ENCODE measurements at places on chromosomes 4 and X.

DNA sequence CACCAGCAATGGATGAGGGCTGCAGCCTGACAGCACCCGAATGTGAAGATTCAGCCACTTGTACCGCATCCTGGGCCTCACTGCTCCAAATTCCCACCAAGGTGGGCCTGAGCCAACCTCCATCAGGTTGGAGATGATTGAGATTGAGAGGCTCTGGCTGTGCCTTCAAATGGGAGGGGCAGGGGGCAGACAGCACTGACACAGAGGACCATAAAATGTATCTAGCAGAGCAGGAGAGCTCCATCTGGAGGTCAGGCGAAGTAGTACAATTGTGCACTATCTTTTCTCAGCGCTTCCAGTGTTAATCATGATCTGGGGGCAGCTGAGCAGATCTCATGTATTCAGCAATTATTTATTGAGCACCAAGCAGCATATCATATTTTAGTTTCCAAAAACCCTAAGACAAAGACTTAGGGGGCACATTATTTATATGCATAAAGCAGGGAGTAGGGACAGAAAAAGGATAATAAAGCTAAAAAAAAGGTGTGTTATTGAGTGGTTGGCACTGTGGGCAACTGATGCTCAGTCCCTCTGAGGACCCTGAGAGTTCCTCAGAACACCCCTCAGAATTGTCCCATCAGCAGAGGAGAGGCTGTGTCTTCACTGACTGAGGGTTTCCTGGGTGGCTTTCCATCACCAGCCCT is 31.6 kb upstream of the C1QTNF7 start:
- DNase-seq = peak; percentile 65

DNA sequence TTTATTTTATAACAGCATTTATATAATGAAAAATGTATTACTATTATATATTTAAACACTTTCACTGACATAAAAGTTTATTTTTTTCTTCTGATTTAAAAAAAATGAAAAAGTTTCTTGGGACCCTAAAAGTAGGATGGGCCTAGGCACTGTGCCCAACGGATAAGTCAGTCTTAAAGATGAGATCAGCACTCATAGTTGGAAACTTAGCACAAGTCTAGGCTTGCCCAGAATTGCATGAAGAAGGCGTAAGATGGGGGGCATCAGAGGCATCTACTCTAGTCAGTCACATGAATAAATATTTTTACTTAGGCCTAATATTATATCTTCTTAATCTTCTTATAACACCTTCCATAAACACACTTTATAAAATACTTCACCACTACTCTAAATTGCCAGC is 306.7 kb upstream of the GRID2 start:
- DNase-seq = no peak

GRCh38 chr4:36283912-36284465 is 2.6 kb downstream of the DTHD1 start:
- DNase-seq = no peak

DNA sequence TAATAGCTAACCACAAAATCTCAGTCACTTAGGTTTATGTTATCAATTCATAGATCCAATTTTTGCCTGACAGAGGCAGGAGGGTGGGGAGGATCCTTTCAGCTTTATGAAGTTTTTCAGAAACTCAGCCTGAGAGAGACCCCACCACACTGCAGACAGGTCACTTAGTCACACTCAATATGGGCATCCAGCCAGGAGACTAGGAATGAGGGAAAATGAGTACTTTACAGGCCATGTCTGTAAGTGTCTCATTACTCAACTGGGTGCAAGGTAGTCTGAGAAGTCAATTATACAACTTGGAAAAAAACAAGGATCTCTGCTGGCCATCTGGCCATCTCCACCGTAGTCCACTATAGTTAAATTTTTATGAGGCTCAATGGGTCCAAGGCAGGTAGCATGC is 365.9 kb downstream of the INPP4B start:
- DNase-seq = no peak

DNA sequence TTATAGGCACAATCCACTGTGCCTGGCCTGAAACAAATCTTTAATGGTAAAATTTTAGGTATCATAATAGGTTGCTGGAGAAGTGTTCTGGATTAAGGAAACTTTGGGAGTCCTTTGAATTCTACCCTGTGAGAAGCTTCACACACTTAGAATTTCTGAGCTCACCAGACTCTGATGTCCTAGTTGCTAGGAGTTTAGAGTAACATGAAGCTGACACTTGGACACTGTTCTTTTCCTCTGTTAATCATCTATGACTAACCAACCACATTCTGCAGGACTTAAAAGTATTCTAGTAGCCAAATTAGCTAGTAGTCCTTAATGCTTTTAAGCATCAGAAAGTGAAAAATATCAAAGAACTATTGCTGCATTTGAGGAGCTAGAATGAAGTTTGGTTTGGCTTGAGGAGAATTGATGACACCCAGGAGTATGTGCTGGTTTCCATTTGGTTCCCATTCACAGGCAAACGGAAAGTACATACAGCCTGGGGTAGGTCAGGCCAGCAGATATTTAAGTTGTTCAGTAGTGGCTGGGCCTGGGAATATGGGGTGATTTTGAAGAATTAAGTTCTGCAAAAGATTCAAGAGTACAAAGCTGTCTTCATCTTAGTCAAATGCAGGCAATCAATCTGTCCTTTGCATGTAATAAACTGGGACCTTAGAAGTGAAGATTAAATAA is 38.8 kb upstream of the IGFBP7 start:
- DNase-seq = no peak

GRCh38 chr4:67218883-67219282 is 326.4 kb downstream of the CENPC start:
- DNase-seq = no peak

GRCh38 chr4:5662555-5662954 is 45.8 kb downstream of the EVC2 start:
- DNase-seq = no peak

- DNase-seq = no peak
Measured at GRCh38 chr4:58502839-58503238, 1392.7 kb upstream of the IGFBP7 start.

DNA sequence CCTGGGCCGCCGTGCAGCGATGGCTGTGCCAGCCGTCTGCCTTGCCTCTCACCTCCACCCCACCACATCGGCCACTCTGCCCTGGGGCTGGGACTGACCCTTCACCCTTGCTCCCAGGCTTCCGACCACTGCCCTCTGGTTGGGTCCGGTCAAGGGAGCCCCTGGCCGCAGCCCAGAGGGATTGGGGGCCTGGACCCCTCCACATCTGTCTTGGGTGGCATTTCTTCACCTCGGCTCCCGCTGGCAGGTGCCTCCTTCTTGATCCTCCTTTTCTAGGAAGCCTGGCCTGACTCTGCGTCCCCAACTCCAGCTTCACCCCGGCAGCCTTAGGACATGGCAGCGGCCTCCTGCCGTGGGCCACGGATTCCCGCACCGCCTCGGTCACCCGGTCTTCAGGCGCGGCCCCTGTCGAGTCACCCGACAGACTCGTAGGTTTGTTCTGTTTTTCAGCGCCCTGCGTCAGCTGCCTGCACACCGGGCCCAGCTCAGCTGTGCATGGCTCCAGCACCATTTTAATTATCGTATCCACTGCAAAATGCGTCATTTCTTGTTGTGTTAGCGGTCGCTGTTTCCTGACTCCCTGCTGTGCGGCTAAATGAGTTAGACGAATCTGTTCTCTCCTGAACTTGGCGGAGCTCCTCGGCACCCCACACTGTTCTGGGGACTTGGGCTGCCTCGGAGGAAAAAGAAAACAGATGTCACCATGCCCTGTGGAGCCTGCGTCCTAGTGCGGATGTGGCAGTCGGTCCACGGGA is 124.0 kb downstream of the FAM53A start:
- DNase-seq = no peak

GRCh38 chrX:54452920-54453319 is 12.7 kb downstream of the TSR2 start:
- DNase-seq = no peak

- peak; percentile 75 for DNase-seq
Measured at GRCh38 chr4:154164931-154165839, 326.4 kb downstream of the DCHS2 start.

GRCh38 chrX:69412661-69413060 is 91.5 kb upstream of the NALF2 start:
- DNase-seq = no peak

DNA sequence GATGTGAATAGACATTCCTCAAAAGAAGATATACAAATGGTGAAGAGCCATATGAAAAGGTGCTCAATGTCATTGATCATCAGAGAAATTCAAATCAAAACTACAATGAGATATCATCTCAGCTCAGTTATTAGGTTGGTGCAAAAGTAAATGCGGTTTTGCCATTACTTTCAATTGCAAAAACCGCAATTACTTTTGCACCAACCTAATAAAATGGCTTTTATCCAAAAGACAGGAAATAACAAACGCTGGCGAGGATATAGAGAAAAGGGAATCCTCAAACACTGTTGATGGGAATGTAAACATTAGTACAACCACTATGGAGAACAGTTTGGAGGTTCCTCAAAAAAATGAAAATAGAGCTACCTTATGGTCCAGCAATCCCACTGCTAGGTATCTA is 5.1 kb downstream of the CLIC2 start:
- no peak for DNase-seq

- no peak for DNase-seq
Measured at GRCh38 chr4:10694151-10694827, 9.7 kb upstream of the CLNK start.

GRCh38 chr4:158259955-158260575 is 49.8 kb downstream of the TMEM144 start:
- peak; percentile 19 for DNase-seq

DNA sequence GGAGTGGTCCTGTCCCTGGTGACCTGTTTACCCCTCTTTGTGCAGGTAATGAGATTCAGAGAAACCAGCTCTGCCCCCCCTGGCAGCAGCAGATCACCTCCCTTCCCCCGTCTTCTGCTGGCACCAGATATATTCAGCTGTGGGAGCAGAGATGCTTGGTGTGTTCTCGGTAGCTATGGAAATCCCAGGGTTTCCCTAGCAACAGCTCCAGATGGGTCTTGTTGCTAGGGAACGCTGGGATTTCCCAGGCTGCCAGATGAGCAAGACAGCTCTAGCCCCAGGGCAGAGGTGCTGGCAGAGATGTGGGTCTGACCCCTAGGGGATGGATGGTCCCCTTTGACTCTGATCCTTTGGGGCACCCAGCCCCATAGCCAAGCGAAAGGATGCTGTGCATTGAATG is 20.2 kb downstream of the CETN2 start:
- DNase-seq = no peak

GRCh38 chr4:154414796-154415195 is 76.8 kb downstream of the DCHS2 start:
- no peak for DNase-seq

- no peak for DNase-seq
Measured at GRCh38 chrX:69016293-69016941, 148.8 kb downstream of the PJA1 start.

- DNase-seq = no peak
Measured at GRCh38 chr4:88575186-88575585, 17.1 kb upstream of the HERC3 start.

- no peak for DNase-seq
Measured at GRCh38 chrX:120755066-120755846, 120.4 kb downstream of the CT47B1 start.

DNA sequence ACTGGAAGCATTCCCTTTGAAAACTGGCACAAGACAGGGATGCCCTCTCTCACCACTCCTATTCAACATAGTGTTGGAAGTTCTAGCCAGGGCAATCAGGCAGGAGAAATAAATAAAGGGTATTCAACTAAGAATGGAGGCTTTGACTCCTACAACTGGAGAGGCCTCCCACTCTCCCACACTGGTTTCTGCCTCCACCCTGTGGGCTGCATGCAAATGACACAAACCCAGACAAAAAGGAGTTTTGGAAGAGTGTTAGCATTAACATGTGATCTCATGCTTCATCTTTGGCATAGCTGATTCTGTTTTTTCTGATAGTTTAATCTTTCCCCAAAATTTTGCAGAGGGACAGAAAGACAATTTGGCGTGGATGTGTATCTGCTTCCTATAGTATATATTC is 80.8 kb upstream of the IQCM start:
- no peak for DNase-seq

DNA sequence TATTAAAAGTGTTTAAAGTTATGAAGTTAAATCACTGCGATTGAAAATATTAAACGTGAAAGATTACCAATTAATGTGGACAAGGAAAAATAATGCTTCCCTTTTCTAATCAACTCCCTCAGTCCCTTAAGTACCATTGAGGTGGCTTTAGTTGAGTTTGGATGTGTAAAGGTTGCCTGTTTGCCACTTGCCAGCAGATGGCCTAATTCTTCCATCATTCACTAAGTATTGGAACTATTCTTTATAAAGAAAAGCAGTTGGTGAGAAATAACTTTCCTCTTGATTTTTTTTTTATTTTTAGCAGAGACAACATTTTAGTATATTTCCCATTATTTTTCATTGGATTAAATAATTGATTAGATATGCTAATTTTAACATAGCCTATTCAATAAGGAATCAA is 295.9 kb upstream of the TACR3 start:
- DNase-seq = no peak

DNA sequence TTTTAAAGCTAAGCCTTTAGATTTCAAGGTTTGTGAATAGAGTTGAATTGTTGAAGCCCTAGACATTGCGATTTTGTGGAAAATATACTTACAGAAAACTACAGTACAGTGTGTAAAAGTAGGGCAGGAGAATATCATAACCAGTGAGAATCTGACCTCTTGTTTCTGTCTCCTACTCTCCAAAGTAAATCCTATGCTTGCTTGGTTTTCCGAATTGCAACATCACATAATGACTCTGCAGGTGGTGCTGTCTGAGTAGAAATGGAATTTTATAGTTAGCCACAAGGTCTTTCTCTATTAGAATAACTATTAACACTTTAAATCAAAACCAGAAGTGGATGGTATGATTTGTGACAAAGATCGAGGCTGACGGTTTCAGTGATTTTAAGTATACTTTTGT is 505.6 kb downstream of the RAPGEF2 start:
- DNase-seq = no peak

GRCh38 chrX:72430405-72430968 is 124.8 kb upstream of the CITED1 start:
- DNase-seq = no peak

DNA sequence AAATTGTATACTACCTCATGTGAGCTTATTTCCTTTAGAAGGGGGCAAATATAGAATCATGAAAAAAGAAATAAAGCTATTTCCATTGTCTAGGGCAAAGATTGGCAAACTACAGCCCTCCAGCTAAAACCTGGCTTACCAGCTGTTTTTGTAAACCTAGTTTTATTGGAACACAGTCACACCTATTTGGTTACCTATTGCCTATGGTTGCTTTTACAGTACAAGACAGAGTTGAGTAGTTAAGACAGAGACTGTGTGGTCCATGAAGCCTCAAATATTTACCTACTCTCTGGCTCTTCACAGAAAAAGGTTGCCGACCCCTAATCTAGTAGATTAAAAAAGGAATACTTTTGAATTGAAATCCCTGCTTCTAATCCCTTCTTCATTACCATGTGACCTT is 88.8 kb upstream of the ENPP6 start:
- DNase-seq = no peak

- DNase-seq = no peak
Measured at GRCh38 chr4:144300616-144301015, 160.1 kb upstream of the GYPA start.

- no peak for DNase-seq
Measured at GRCh38 chr4:162461952-162462351, 298.2 kb upstream of the FSTL5 start.

- DNase-seq = peak; percentile 47
Measured at GRCh38 chrX:155148724-155149537, 67.3 kb upstream of the VBP1 start.

GRCh38 chr4:145196747-145197146 is 16.4 kb upstream of the OTUD4 start:
- no peak for DNase-seq
